ENCODE measurements at places on chromosomes 5 and 9.
A peak's percentile ranks its signal among the peaks of the same experiment; 100 is the strongest.

DNA sequence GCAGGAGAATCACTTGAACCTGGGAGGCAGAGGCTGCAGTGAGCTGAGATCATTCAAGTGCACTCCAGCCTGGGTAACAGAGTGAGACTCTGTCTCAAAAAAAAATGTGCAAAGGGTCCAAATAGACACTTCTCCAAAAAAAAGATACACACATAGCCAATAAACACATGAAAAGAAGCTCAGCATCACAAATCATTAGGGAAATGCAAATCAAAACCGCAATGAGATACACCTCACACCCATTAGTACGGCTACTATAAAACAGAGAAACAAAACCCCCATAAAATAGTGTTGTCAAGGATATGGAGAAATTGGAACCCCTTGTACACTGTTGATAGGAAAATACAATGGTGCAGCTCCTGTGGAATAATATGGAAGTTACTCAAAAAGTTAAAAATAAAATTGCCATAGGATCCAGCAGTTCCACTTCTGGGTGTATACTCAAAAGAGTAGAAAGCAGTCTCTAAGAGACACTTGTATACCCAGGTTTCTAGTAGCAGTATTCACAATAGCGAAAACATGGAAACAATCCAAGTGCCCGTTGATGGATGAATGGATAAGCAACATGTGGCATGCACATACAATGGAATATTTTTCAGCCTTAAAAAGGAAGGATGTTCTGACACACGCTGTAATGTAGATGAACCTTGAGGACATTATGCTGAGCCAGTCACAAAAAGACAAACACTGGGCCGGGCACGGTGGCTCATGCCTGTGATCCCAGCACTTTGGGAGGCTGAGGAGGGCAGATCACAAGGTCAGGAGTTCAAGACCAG is 57.2 kb upstream of the PPARGC1B start:
- no peak for DNase-seq

DNA sequence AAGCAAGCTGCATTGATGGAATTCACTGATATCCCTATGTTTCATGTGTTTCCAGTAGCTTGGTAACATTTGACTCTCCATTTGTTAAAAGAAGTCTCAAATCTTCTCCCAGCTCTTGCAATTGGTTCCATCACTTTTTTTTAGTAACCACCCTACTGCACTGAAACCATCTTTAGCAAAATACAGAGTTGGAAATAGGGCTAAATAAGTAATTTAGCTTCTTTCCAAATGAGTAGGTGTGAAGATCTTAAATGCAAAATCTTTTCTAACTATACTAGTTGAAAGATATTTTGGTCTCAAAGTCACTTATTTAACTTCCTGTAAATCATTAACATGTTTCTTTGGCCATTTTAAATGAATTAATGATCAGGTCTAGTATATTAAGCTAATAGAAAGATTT is 138.1 kb downstream of the DIRAS2 start:
- DNase-seq: no peak

GRCh38 chr9:117233016-117233415 is 181.8 kb downstream of the ASTN2 start:
- DNase-seq: no peak

DNA sequence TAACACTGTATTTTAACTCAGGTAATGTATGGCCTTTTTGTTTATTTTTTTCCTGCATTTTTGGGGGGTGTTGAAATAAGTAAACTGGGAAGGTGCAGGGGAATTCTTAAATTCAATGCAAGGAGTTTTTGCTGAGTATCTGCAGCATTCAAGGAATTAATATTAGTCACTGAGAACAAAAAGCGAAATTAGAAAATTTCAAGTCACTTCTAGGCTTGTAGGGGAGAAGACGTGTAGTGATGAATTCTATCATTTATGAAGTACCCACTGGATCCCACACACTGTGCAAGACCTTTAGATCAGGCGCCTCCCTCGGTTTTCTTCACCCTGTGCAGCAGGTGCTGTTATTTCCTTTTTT is 1.2 kb downstream of the EHMT1 start:
- DNase-seq: no peak

GRCh38 chr5:97417986-97418385 is 234.9 kb upstream of the RIOK2 start:
- no peak for DNase-seq

- DNase-seq: no peak
Observed at GRCh38 chr9:135049460-135049859, 38.0 kb upstream of the OLFM1 start.

DNA sequence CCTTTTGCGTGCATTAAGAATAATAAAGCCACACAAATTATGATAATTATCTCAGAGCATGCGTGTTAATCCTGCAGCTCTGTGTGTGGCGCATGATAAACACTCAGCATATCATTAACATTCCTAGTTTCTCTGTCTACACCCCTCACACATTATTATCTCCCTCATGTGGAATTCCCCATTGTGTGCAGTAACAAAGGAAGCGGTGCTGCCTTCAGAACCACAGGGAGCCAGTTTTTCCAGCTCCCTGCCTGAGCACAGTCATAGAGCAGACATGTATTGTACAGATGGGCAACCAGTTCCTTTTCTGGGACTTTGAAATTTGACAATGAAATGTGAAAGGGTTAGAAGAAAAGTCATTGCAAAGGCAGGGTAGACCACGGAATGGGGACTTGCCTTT is 1365.5 kb upstream of the CDH9 start:
- DNase-seq: peak; percentile 32

- DNase-seq: peak; percentile 65
Observed at GRCh38 chr5:111952555-111952954, 195.6 kb upstream of the NREP start.

- no peak for DNase-seq
Observed at GRCh38 chr9:119343059-119343990, 25.9 kb downstream of the BRINP1 start.

GRCh38 chr5:118956727-118957126 is 31.6 kb downstream of the DTWD2 start:
- peak; percentile 18 for DNase-seq

- DNase-seq: peak; percentile 74
Observed at GRCh38 chr5:86979811-86980411, 287.8 kb upstream of the RASA1 start.

- DNase-seq: no peak
Observed at GRCh38 chr9:70635790-70636189, 221.3 kb upstream of the KLF9 start.

DNA sequence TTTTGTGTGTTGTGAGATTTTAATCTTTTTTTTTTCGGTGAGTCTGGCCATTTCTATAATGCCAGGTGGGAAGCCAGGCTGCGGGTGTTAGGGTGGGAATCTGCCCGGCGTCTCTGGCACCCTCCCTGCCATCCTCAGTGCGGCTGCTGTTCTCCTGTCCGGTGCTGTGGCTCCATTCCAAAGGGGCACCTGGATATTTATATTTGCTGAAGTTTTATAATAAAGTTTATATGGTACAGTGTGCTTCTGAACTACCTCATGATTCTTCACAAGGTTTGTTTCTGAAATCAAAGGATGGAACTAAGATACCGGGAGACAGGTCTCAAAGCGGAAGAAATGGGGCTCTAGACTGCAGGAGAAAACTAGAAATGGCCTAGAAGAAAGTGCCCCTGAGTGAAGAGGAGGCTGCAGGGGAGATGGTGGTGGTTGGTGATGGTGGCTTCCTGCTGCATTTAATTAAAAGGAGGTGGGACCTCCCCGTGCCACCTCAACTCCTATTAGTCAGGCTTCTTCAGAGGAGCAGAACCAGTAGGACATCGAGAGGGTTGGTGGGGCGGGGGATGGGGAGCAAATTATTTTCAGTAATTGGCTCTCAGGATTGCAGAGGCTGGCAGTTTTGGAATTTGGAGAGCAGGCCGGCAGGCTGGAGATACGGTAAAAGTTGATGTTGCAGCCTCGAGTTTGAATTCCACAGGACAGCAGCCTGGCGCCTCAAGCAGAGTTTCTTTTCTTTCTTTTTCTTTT is 102.2 kb upstream of the ICE1 start:
- no peak for DNase-seq

DNA sequence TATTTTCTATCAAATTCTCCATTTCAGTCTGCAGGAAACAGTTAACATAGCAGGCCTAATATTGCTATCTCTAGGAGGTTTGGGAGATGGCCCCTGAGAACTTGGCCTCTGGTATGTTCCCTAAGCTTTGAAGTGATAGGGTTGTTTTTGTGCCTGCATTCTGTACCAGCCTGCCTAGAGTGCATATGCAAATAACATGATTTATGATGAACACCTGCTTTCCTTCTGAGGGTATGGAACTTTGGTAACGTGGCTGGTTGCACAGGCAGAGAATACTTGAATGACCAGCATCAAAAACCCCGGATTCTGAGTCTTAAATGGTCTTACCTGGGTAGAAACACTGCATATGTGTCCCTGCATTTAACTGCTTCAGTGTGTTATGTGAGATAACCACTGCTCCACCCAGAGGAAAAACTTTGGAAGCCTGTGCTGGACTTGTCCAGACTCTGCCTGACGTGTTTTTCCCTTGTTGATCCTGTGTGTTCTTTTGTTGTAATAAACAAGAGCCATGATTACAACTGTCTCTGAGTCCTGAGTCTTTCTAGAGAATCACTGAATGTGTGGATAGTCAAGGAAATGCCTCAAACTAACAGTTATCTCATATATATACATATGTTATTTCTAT is 111.3 kb upstream of the ABCA1 start:
- DNase-seq: no peak

DNA sequence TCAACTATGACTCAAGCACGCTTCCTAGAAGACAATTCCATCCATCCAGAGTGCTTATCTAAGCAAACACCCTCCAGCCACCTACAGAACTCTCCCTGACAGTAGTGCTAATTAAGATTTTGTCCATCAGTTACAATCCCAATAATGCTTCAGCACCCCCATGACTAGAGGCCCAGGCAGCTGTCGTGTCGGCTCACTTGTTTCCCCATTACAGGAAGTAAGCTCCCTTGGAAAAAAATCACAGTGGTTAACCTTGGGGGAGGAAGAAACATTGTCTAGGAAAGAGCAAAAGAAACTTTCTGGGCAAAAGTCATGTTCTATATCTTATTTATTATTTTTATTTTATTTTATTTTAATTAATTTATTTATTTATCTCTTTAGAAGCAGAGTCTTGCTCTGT is 108.8 kb upstream of the LPAR1 start:
- DNase-seq: no peak

GRCh38 chr5:118548761-118549720 is 439.3 kb downstream of the DTWD2 start:
- DNase-seq: peak; percentile 87

GRCh38 chr5:89878140-89879132 is 531.1 kb downstream of the CETN3 start:
- peak; percentile 93 for DNase-seq

- no peak for DNase-seq
Observed at GRCh38 chr5:16597946-16598694, 18.7 kb downstream of the RETREG1 start.

DNA sequence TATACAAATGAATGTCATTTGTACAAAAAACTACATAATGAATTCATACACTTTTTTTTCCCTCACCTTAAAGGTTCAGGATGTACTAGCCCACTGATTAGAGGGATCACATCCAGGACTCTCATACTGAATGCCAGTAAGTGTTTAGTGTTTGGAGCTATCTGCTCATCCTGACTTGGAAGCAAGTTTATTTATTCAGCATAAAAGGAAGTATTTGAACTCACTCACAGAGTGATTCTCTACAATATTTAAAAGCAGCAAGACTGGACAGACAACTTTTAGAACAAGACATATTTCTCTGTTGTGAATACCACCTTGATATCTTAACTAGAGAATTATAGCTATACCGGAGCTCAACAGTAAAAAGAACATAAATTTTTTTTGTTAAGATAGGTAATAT is 14.8 kb upstream of the IQGAP2 start:
- no peak for DNase-seq

DNA sequence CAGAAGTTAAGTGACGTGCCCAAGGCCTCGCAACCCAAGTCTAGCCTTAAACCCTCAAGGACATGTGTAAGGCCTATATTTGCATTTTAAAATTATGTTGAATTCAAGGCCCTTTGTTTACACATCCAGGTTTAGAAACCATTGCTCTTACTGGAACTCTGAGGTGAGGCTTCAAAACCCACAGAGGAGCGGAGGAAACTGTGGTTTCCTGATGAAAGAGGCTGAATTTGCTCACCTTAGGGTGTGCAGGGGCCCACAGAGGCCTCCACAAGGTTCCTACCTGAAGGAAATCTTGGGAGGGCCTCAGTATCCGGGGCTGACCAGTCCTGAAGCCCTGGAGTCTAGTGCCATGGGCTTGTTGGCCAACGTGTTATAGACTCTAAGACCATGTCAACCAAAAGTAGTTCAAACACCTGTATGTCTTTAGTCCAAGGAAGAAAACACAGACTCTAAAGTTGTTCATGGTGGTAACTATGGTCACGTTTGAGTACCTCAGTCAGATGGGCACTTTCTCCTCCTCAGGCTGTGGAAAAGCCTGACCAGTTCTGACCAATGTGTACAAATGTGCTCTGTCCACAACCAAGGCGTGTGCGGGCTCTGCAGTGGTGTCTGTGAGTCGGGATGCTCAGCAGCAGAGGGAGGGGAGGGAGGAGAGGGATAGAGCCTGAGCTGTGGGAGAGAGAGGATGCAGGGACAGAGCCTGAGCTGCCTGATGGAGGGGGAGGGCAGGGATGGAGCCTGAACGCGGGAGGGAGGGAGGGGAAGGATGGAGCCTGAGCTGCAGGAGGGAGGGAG is 124.6 kb upstream of the ERCC6L2 start:
- DNase-seq: no peak

GRCh38 chr9:15352306-15352705 is 45.3 kb upstream of the TTC39B start:
- DNase-seq: no peak

GRCh38 chr5:54844266-54844665 is 141.1 kb downstream of the ESM1 start:
- no peak for DNase-seq

DNA sequence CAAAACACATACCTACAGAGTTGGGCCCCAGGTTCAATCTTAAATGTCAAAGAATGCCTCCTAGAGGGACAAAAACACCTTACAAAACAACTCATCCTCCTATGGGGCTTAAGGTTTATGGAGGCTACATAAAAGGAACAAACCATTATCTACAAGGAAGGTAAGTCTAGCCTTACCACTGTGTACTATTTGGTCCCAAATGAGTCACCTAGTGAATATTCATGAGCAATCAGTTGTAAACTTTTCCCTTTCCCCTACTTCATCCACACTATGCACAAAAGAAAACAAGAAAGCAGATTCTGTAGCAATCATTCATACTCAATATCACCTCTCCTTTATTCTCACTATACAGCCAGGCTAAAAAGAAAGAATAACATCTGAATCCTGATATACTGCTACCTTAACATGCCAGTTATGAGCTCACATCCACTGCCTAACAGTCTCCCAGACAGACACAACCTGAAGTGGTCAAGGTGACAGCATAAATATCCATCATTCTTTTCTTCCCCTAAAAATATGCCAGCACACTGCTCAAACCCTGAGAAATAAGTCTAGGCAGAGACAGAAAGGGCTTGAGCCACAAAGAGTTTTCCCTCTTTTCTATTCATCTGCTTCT is 6.2 kb downstream of the OXCT1 start:
- DNase-seq: peak; percentile 7

GRCh38 chr5:11946317-11946716 is 42.1 kb upstream of the CTNND2 start:
- no peak for DNase-seq

DNA sequence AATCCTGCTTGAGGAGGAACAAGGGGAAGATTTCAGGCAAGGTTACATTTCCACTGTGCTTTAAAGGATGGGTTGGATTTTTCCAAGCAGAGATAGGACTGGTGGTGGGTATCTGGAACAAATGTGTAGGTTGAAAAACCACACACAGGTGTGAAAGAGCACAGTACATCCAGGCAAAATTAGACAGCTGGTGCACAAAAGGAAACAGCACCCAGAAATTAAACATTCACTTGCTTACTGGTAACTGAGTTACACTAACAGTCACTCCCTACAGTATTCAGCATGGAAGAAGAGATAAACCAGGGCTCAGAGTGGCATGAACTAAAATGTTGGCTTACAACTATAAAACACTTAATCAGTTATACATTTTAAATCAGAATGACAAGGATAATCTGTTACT is 81.5 kb upstream of the RASEF start:
- no peak for DNase-seq
